Adrenal gland (tissue), 19 donors: ENCODE measurements at places on chromosomes 4 and X.

GRCh38 chr4:156322592-156322991 is 368.9 kb upstream of the CTSO start:
- H3K27me3 ChIP-seq, result no peaks in the 10 kb centered on the region
- no peak overlapping the region for H3K27ac ChIP-seq
- no peaks in the 10 kb centered on the region for H3K4me1 ChIP-seq
- H3K36me3 ChIP-seq, result no peaks in the 10 kb centered on the region
- no peak for DNase-seq

- H3K4me3 ChIP-seq, result no peak overlapping the region
- H3K4me1 ChIP-seq, result no peaks in the 10 kb centered on the region
- no peak for DNase-seq
- no peaks in the 10 kb centered on the region for H3K36me3 ChIP-seq
- no peak overlapping the region for H3K27ac ChIP-seq
Observed at GRCh38 chr4:183011213-183011907, 87.7 kb upstream of the WWC2 start.

GRCh38 chrX:151153667-151154066 is 22.7 kb upstream of the GPR50 start:
- no peaks in the 10 kb centered on the region for H3K27me3 ChIP-seq
- H3K27ac ChIP-seq, result no peak overlapping the region
- no peaks in the 10 kb centered on the region for H3K4me1 ChIP-seq
- H3K4me3 ChIP-seq, result no peak overlapping the region
- no peak for DNase-seq

DNA sequence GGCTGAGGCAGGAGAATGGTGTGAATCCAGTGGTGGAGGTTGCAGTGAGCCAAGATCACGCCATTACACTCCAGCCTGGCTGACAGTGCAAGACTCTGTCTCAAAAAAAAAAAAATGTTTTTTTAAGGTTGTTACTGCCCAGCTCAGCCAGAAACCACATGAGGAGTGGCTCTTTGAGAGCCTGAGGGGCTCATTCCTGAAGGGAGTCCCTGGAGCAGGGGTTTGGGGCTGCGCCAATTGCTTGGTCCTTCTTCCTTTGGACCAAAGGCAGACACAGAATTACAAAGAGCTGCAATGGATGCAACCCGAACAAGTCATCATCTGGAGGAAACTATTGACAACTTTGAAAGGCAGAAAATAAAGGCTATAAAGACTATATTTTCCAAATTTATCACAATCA is 60.6 kb upstream of the WWC2 start:
- no peak overlapping the region for H3K4me3 ChIP-seq
- DNase-seq, result no peak
- no peaks in the 10 kb centered on the region for H3K27me3 ChIP-seq
- no peak overlapping the region for H3K27ac ChIP-seq
- no peaks in the 10 kb centered on the region for H3K36me3 ChIP-seq

DNA sequence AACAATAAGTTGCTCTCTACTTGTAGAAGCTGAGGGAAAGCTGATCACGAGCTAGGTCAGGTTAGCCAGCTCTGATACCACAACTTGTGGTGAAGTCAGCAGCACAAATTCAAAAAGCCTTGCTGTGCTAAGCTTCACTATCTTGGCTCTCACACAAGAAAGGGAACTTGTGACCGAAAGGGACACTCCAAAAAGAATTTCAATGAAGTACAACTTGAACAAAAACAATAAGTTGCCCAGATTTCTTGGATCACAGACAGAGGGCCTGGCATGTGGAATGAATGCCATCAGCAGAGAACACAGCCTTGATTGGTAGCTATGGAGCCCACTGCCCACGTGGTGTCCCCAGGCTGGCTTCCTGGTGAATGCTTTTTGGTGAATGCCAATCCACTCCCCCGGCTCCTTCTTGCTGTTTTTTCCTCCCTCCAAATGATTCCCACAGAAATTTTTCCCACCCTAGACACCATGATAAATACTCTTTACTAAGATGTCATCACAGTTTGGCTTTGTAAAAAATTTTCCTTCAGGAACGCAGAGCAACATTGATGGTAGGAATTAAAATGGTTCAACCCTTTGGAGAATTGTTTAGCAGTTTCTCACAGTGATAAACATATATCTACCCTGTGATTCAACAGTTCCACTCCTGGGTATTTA is 82.6 kb downstream of the ANXA3 start:
- no peaks in the 10 kb centered on the region for H3K27me3 ChIP-seq
- no peak overlapping the region for H3K4me3 ChIP-seq
- no peaks in the 10 kb centered on the region for H3K36me3 ChIP-seq
